ENCODE measurements at places on chromosomes 6 and 20. TPM values are rescaled to one million over a fixed set of nuclear protein-coding genes. Genes with fewer than 3 reads are reported as not detected.

GPRC6A gene
- not detected for total RNA-seq

FAM110A gene
- total RNA-seq = 1.5 TPM

BHLHE23 gene
- not detected for total RNA-seq

RBM38 gene
- total RNA-seq = 5.5 TPM

TRAPPC3L gene
- total RNA-seq = not detected

MYT1 gene
- total RNA-seq = not detected

ECT2L gene
- total RNA-seq = 0.20 TPM

FAM83C gene
- total RNA-seq = not detected

RCAN2 gene
- total RNA-seq = 0.37 TPM

MLN gene
- not detected for total RNA-seq

FHL5 gene
- 0.06 TPM for total RNA-seq

Measured in cardiac ventricle fibroblast (primary cell).